C1 segment of cervical spinal cord (tissue), 14 donors: ENCODE measurements at places on chromosomes 13 and 19.

GRCh38 chr13:110593430-110594130 is 21.8 kb upstream of the NAXD start:
- no peak for DNase-seq

- DNase-seq: no peak
These were observed 36.7 kb downstream of the ZAR1L start for GRCh38 chr13:32278426-32278825.

DNA sequence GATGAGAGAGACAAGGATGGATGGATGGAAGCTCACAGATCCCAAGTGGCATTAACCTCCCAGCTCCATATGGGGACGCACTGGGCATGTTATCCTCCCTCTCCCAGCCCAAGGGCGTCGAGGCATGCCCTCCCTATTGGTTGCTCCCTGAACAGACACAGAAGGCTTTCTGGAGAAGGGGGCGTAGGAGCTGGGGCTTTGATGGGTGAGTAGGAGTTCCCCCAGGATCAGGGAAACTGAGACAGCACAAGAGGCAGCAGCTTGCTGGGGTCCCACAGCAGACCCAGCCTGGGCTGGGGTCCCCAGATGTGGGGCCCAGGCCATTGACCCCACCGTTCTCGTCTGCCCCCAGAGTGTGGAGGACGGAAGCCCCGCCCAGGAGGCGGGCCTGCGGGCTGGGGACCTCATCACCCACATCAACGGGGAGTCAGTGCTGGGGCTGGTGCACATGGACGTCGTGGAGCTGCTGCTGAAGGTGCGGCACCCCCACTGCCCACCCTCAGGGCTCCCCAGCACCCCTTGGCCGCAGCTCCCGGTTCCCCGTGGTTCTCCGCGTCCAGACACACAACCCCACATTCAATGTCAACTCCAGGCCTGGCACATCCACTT is 7.5 kb upstream of the PIK3R2 start:
- DNase-seq: no peak

- no peak for DNase-seq
These were observed 121.6 kb upstream of the KL start for GRCh38 chr13:32894589-32895001.

- no peak for DNase-seq
These were observed 131.5 kb upstream of the USP29 start for GRCh38 chr19:56988299-56988698.

- no peak for DNase-seq
These were observed 33.8 kb downstream of the KLF2 start for GRCh38 chr19:16358456-16358855.

GRCh38 chr13:30739761-30740642 is 4.7 kb downstream of the ALOX5AP start:
- no peak for DNase-seq

- DNase-seq: no peak
These were observed 126.8 kb upstream of the RNF113B start for GRCh38 chr13:98303858-98304257.

GRCh38 chr13:25440061-25440460 is 68.3 kb downstream of the ATP8A2 start:
- DNase-seq: no peak

- DNase-seq: no peak
These were observed 396.9 kb upstream of the SLITRK1 start for GRCh38 chr13:84279166-84279565.

DNA sequence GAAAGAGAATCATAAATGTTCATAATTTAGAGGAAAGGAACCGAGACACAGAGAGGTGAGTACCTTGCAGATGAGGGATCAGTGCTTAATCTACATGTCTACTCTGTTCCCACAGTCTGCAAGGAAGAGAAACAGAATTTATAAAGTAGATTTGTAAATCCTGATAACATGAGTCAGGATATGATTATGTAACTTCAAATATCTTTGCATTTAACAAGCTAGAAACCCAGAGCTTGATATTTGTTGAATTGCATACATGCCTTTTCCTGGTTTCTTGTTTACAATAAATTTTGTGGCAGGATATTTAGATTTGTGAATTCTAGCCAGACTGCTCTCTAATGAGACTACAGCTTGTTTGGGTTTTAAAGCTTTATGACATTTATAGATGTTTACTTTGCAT is 219.2 kb downstream of the ENOX1 start:
- no peak for DNase-seq

GRCh38 chr13:106685143-106685542 is 117.2 kb upstream of the ARGLU1 start:
- DNase-seq: no peak

DNA sequence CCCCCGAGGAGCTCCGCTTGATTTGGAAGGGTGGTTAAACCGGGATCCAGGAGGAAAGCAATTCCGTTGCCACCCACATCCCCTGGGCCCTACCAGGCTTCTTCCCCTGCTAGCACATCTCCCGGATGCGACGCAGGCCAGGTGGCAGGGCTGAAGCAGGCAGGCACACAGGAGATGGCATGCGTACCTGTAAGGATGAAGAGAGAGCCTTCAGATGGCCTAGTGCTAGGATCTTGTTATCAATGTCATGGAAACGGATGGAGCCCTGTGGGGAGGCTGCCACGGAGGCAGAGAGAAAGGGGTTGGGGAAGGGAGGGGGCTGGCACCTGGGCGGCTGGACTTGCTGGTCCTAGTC is 8.5 kb upstream of the SOX1 start:
- DNase-seq: no peak

- DNase-seq: no peak
These were observed 4.2 kb downstream of the DMPK start for GRCh38 chr19:45778010-45778661.
